ENCODE measurements at places on chromosomes 6 and 20. TPM values are rescaled to one million over a fixed set of nuclear protein-coding genes. Genes with fewer than 3 reads are reported as not detected.

CTSZ gene
- 92.1 TPM for total RNA-seq

DNA sequence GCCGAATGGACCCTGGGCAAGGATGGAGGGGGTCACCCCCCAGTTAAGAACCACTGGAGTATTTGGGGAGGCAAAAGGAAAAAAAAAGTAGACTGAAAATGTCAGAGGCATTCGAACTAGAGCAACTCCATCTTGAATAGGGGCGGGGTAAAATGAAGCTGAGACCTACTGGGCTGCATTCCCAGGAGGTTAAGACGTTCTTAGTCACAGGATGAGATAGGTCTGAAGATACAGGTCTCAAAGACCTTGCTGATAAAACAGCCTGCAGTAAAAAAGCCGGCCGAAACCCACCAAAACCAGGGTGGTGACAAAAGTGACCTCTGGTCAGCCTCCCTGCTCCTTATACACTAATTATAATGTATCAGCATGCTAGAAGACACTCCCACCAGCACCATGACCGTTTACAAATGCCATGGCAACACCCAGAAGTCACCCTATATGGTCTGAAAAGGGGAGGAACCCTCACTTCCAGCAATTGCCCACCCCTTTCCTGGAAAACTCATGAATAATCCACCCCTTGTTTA lies 70.4 kb upstream of the KCNG1 start:
- DNase-seq: no peak

- DNase-seq: no peak
Observed at GRCh38 chr6:5723841-5724691, 282.7 kb downstream of the NRN1 start.

BEND6 gene
- 13.4 TPM for total RNA-seq

DNA sequence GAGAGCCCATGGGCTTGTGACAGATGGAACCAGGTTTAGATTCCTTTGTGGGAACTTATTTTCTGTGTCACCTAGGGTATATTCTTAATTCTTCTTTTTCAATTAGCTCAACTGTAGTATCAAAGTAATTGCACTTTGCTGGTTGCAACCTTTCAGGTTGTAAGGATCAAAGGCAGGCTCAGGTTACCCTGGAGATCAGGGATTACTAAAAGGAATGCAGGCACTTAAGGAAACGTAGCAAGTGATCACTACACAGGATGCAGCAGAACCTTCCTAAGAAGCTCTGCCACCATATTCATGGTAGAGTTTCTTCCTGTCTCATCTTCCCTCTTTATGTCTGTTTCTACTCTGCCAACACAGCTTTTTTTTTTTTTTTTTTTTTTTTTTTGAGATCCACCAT lies 133.2 kb upstream of the JAG1 start:
- no peak for DNase-seq

RIPOR3 gene
- 29.3 TPM for total RNA-seq

GRCh38 chr6:98970469-98970868 lies 22.7 kb upstream of the FBXL4 start:
- DNase-seq: no peak
